ENCODE measurements at places on chromosomes 5 and 9.

GRCh38 chr5:72268753-72269410 is 51.2 kb downstream of the MRPS27 start:
- H3K27ac ChIP-seq = no peak overlapping the region
- H3K27me3 ChIP-seq = no peaks in the 10 kb centered on the region
- no peak overlapping the region for H3K4me3 ChIP-seq
- DNase-seq = peak; percentile 58

DNA sequence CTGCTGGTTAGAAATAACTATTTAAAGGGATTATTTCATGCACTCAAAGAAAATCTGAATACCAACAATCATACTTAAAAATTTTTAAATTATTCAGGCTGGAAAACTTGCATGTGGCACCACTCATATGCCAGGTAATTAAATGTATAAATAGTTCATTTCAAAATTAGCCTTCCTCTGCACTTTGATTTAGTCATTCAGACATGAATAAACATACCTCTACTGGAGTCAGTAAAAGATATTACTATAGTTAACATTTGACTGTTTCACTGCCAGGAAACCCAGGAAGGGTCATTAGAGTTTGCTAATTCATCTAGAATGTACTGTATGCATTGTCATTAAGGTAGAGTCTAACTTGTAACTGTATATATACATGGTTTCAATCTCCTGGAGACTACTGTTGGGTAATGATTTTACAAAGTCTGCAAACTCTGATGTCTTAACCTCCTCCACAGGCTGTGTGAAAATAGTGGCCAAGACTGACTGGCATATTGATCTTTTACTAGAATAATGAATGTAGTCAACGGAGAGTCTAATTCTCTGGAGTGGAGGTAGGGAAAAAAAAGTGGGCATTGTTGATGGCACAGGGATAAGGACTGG is 43.7 kb downstream of the TEX10 start:
- H3K27me3 ChIP-seq = no peaks in the 10 kb centered on the region
- H3K4me1 ChIP-seq = peaks cover 24% of the 10 kb centered on the region
- H3K36me3 ChIP-seq = peaks cover 70% of the 10 kb centered on the region
- peak overlapping the region; percentile 62 for H3K27ac ChIP-seq

- peaks cover 3% of the 10 kb centered on the region for H3K27me3 ChIP-seq
- no peaks in the 10 kb centered on the region for H3K36me3 ChIP-seq
- no peak for DNase-seq
- no peak overlapping the region for H3K4me3 ChIP-seq
Measured at GRCh38 chr9:75601280-75601679, 289.2 kb upstream of the PCSK5 start.

DNA sequence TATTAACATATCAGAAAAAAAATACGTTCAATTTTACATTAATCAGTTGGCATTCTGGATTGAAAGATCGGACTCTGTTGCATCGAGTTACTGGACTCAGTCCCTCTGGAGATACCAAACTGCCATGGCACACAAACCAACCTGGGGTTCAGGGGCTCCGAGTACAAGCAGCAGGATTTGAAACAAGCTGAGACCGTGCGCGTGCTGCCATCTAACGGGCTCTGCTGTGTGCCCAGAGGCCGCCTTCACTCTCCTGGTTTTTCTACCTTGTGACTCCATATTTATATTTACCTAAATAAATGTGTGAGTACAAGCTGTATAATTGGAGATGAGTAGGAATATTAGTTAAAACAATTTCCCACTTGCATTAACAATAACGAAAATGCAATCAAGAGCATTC is 48.2 kb downstream of the ANXA1 start:
- H3K27me3 ChIP-seq = peaks cover 2% of the 10 kb centered on the region
- peak; percentile 28 for DNase-seq
- H3K4me3 ChIP-seq = no peak overlapping the region
- H3K4me1 ChIP-seq = no peaks in the 10 kb centered on the region

- H3K4me3 ChIP-seq = no peak overlapping the region
- H3K36me3 ChIP-seq = no peaks in the 10 kb centered on the region
- peaks cover 12% of the 10 kb centered on the region for H3K27me3 ChIP-seq
- no peak overlapping the region for H3K27ac ChIP-seq
- no peak for DNase-seq
Measured at GRCh38 chr5:155915601-155916000, 411.4 kb upstream of the SGCD start.

DNA sequence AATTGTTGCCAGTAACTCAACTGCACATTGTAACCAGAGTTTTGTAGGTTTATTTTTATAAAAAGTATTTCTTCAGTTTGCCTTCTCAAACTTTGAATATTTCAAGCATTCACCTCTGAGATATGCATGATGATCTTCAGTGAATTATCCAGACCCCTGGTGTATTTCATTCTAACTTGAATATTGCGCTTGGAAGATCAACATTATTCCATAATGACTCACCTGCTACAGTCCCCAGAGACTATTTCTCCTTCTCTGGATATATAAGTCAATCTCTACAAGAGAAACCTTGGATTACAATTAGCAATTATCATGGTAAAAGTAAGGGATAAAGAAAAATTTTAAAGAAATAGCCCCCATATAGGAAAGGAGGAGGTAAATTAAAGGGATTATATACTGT is 1041.0 kb downstream of the TLE1 start:
- no peak overlapping the region for H3K27ac ChIP-seq
- H3K4me1 ChIP-seq = no peaks in the 10 kb centered on the region
- no peaks in the 10 kb centered on the region for H3K27me3 ChIP-seq
- H3K36me3 ChIP-seq = no peaks in the 10 kb centered on the region

GRCh38 chr5:179800696-179801201 is 5.9 kb downstream of the MGAT4B start:
- no peaks in the 10 kb centered on the region for H3K27me3 ChIP-seq
- peaks cover 6% of the 10 kb centered on the region for H3K36me3 ChIP-seq
- DNase-seq = no peak
- H3K4me1 ChIP-seq = peaks cover 38% of the 10 kb centered on the region
- H3K27ac ChIP-seq = no peak overlapping the region

DNA sequence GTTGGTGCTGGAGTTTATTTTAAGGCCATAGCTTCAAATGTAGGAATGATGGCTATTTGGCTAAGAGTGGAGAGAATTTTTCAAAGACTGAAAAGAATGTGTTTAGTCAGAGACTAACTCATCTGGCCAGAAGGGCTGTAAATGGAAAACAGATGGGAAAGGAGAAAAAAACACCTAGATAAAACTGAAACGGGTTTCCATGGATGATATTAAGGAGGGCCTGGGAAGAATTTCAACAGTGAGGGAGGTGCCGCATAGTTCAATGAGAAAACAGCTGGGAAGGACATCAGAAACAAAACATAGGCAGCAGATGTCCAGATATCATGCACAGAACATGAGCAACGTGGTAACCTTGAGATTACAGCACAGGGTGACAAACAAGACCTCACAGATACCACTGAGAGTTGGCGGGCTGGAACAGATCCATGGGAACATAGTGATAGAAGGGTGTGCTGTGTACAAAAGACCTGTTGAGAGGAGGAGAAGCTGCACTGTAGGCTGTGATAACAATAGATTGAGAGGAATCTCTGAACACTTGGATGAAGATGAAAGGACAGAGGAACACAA is 31.2 kb upstream of the RAD23B start:
- peaks cover 12% of the 10 kb centered on the region for H3K27me3 ChIP-seq
- H3K36me3 ChIP-seq = no peaks in the 10 kb centered on the region
- H3K4me1 ChIP-seq = no peaks in the 10 kb centered on the region
- DNase-seq = no peak

- DNase-seq = no peak
- H3K36me3 ChIP-seq = no peaks in the 10 kb centered on the region
- H3K4me1 ChIP-seq = peaks cover 31% of the 10 kb centered on the region
Measured at GRCh38 chr9:4594994-4595393, 67.1 kb upstream of the PLPP6 start.

Data from activated naive CD4-positive, alpha-beta T cell treated with anti-CD3 and anti-CD28 coated beads for 36 hours (primary cell).